ENCODE measurements at places on chromosomes 5 and 9.

GRCh38 chr5:68178579-68178978 lies 37.0 kb upstream of the PIK3R1 start:
- DNase-seq: no peak

DNA sequence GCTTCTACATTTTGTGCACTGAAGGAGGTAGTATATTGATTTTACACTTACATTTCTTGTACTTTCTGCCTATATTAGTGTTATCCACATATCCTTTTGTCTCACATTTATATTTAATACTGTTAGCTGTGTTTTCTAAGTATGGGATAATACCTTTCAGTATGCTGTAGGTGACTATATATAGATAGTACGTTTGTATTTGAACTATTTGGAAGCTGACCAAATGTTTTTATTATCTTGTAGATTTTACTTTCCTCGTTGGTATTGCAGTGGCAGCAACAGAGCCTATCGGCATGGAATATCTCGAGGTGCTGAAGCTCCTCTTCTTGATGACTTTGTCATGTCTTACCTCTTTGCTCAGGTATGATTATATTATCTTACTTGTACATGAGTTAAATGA lies 59.1 kb downstream of the JAK2 start:
- no peak for DNase-seq

DNA sequence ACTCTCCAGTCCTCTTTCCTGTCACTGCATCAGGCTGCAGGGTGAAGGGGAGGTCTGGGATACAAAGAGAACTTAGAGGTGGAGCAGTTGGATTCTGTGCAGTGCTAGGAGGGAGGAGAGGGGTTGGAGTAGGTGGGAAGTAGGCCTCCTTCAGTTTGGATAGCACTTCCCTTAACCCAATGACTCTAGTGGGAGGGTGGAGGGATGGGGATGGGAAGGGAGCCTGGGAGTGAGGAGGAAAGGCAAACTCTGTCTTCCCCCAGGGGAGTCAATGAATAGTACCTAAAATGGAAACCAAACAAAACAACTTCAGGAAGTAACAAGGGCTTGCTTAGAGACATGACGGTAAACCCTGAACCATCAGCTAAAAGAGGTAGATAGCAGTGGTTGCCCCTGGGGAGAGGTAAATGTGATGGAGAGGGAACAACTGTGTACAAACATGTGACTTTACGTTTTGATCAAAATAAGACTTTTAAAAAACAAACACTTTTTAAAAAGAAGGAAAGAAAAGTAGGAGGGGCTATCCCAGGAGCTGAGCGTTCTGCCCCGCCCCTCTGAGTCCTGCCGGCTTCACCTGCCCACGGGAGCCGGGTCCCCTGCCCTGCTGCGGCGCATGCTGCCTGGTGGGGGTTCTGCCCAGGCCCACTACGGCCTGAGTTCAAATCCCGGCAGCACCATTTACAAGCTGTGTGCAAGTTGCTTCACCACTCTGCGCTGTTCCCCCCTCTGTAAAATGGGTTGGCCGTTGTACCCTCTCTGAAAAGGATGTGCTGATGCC lies 30.9 kb downstream of the GSN start:
- no peak for DNase-seq

GRCh38 chr5:20972419-20972925 lies 984.5 kb upstream of the CDH18 start:
- DNase-seq: no peak

DNA sequence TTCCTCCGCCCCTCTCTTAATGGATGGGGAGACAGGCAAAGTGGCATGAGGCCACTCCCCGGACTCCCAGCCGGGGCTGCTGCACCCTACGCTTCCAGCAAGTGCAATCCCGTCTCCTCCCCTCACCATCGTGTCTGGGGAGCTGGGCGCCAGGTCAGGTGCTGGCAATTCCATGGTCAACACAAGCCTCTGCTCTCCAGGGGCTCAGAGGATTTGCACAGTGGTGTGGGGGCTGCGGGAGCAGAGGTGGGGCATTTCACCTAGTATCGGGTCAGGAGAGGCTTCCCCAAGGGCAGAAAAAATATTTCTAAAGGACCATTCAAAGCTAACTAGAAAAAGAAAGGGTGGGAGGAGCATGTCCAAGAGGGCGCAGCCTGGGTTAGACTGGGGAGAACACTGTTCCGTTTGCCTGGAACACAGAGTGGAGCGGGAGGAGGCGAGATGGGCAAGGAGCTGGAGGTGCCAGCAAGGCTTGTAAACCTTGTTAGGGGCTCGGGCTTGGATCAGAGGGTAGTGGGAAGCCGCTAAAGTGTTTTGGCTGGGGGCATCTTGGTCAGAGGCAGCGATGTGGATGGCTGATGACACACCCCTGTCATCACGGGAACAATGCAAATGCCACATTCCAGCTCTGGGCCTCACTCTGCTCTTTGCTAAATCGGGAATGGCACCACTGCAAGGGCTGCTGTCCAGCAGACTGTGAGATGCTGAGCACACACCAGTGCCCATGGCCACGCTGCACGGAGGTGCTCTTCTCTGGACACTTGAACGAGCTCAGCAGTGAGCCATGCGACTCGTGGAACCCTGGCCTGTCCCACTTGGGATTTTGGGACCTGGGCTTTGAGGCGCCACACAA lies 191.7 kb downstream of the CDK5RAP2 start:
- DNase-seq: no peak

DNA sequence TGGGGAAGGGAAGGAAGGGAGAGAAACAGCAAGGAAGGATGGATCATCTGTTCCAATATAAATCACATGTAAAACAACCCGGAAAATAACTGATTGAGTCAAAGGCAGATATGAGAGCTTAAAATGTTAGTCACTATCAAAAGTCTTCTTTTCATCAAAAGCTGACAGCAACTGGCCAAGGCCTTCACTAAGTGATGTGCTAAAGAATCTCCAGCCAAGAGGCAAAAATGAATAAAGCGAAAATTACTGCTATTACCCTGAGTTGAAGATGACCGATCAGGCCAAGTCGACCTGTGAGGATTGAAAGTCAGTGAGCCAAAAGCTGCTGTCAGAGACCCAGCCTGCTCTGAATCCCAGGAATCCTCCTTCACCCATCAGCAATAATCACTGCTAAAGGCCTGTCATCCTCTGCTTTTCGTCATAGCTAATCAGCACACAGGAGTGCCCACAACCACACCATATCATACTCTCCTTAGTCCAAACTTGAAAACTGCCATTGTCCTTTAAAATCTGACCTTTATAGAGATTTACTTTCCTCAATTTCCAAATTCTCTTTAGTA lies 736.9 kb downstream of the TLE1 start:
- DNase-seq: no peak

- no peak for DNase-seq
Measured at GRCh38 chr9:27711241-27711640, 138.0 kb upstream of the C9orf72 start.

DNA sequence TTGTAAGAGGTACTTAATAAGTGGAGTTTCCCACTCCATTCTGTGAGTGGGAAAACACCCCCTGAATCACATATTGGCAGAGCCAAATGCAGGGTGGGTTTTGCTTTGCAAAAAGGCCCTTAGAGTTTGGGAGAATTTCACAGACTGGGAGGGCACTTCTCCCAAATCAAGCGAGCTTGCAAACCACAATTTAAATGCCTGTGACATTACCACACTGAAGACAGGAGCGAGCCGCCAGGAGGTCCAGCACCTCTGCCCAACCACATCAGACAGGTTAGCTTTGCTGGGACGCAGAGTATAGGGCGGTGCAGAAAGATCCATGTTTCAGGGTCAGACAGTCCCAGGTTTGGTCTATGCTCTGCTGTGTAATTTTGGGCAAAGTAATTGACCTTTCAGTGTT lies 2.3 kb downstream of the ALAD start:
- no peak for DNase-seq

GRCh38 chr5:134784946-134785620 lies 26.5 kb downstream of the DDX46 start:
- no peak for DNase-seq

DNA sequence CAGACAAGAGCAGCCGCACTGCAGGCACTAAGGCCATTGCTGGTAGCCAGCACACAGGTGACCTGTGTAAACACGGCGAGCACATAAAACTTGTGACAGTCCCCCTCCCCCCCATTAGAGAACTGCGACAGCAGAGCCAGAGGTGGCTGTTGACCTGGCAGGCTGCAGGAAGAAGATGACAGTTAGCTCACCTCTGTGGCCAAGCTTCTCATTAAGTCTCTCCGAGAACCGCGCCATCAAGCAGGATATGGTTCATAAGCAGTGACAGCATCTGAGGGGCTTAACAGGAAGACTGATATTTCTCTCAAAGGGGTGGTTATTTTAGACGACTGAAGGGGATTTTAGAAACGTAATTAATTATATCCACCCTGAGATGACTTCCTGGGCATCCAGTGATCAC lies 5.2 kb downstream of the SURF4 start:
- no peak for DNase-seq

DNA sequence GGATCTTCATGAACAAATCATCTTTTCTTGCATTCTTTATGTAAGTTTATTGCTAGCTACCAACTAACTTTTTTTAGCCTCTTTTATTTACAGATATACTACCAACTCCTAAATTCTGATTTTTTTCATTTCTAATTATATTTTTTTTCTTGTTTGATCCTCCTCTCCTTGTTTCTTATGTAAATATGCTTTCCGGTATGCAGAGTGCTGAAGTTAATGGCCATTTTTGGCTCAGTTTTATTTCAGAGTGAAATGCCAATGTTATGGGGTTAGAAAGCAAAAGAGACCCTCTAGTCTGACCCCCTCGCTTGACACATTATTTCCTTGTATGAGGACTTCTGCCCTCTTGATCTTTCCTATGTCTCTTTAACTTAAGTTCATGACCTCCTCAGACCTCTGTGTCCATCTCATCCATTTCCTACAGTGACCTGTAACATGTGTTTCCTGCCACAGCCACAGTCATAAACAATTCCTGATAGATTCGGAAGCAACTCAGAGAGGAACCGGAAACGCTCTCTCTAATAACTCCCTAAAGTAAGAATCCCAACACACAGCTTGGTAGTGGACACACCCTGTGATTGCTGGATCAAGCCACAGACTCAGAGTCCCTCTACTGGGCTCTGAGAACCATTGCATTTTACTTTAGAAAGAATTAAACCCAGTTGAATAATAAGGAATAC lies 42.9 kb upstream of the AFAP1L1 start:
- DNase-seq: no peak

- DNase-seq: no peak
Measured at GRCh38 chr9:14653511-14653910, 39.7 kb downstream of the ZDHHC21 start.

DNA sequence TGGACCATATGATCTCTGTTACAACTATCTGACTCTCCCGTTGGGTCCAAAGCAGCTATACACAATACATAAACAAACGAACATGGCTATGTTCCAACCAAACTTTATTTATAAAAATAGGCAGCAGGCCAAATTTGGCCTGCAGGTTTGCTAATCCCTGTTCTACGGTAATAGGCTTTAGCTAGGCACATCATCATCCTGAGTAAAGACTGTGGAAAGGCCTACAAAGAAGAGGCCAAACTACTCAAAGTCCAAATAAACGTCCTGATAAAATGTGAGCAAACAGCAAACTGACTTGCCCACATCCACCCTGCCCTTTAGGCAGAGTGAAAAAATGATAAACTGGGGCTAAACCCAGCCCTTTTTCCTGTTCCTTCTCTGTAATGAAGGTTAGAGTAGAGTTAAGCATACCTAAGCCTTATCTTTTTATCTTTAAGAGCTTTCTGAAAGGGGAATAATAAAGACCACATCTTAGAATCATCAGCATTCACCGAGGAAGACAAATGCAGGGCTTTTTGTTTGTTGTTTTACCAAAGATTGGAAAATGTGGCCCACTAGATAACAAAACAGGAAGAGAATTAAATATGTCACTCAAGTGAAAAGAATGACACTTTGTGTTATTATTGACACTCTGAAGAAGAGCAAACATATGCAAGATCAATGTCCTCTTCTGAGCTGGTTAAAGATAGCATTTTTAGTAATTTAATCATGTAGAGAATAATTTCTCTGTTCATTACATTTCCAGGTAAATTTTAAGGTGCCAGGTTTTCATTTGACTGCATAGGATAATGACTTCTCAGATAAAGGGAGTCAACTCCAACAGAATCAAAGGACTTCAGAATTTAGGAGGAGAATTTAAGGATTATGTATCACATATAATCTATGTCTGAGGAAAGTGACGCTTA lies 160.0 kb upstream of the GNA14 start:
- DNase-seq: no peak

GRCh38 chr5:67380431-67380830 lies 183.8 kb upstream of the CD180 start:
- DNase-seq: no peak

GRCh38 chr9:20303996-20304395 lies 318.3 kb downstream of the MLLT3 start:
- DNase-seq: no peak

- no peak for DNase-seq
Measured at GRCh38 chr9:100063185-100063584, 35.6 kb downstream of the ERP44 start.

DNA sequence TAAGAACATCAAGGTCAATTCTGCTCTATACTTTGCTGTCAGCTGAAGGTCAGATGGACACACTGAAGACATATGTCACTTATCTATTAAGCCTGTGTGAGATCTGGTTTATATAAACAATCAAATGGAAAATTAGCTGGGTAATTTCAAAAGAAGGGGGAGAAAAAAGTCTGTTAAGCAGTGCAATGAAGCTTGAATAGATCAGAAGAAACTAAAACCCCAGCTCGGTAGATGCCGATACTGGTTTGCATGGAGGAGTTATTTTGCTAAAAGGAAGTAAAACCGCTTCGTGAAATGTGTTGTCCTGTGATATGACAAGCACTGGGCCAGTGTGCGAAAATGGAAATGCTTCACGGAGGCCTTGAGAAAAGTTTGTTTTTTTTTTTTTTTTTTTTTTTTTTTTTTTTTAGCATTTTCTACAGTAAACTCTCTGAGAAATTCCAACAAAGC lies 148.8 kb downstream of the MEF2C start:
- DNase-seq: no peak

DNA sequence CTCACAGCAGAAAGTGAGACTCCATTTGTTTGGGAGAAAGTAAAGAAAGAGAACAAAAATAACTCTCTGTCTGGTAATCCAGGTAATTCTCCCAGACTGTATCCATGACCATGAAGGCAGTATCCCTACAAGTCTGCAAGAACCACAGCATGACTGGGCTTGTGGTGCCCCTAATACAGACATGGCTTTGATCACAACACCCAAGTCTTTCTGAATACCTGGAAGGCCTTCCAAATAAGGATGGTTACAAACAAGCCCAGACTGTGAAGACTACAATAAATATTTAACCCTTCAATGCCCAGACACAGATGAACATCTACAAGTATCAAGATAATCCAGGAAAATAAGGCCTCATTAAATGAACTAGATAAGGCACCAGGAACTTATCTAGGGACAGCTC lies 481.1 kb upstream of the RORB start:
- DNase-seq: no peak

GRCh38 chr9:105157171-105157583 lies 87.3 kb upstream of the SLC44A1 start:
- DNase-seq: no peak
